Hepatocyte (in vitro differentiated cells): ENCODE measurements at places on chromosomes 2 and 18. TPM values are rescaled to one million over a fixed set of nuclear protein-coding genes. Genes with fewer than 3 reads are reported as not detected.
A peak's percentile ranks its signal among the peaks of the same experiment; 100 is the strongest.

DNA sequence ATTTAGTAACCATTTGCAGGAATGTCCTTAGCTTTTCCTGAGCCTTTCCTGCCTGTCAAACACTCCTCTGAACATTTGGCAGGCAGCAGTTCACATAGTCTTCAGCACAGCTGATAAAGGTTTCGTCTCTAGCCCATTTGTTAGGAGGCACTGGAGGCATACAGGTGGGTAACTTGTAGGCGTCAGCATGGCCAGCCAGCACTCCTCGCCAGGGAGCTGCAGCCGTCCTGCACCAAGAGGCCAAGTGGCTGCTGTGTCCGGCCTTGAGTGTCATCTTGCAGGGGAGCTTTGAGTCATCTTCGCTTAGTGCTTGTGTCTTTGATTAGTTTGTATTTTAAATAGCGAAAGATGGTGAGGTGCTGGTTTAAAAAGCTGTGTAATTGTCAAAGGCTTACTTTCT lies 120.3 kb upstream of the NFATC1 start:
- no peak overlapping the region for H3K4me3 ChIP-seq
- no peaks in the 10 kb centered on the region for H3K36me3 ChIP-seq
- H3K4me1 ChIP-seq, result no peaks in the 10 kb centered on the region

GRCh38 chr2:213246497-213247281 lies 37.6 kb upstream of the SPAG16 start:
- no peak overlapping the region for H3K27ac ChIP-seq
- H3K4me1 ChIP-seq, result peaks cover under 1% of the 10 kb centered on the region
- H3K4me3 ChIP-seq, result no peak overlapping the region

DNA sequence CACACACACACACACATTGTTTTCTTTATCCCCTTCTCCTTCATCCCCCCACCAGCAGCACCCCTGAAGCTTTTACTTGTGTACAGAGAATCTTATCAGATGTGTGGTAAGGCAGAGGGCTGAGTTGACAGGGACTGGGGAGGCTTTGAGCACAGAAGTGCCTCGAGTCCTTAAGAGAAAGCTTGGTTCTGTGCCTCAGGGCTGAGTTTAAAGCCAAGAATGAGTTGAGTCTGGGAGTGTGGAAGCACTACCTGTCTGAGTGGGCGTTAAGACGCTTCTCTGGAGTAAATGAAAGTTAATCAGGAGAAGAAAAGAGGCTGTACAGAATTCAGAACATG lies 2.7 kb downstream of the ID2 start:
- no peak for DNase-seq
- H3K36me3 ChIP-seq, result no peaks in the 10 kb centered on the region
- H3K27me3 ChIP-seq, result no peaks in the 10 kb centered on the region
- H3K4me3 ChIP-seq, result peak overlapping the region; percentile 68
- peaks cover 6% of the 10 kb centered on the region for H3K4me1 ChIP-seq
- H3K27ac ChIP-seq, result peak overlapping the region; percentile 97

DNA sequence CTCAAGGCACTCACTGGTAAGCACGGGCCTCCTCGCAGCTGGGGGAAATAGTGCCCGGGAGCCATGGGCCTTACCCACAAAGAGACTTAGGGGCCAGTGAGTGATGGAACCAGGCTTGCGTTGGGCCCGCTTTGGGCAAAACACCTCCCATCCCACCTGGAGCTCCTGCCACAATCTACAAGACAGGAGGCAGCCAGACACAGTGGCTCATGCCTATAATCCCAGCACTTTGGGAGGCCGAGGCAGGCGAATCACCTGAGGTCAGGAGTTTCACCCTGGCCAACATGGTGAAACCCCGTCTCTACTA lies 88.2 kb downstream of the TFCP2L1 start:
- H3K4me1 ChIP-seq, result no peaks in the 10 kb centered on the region
- H3K27me3 ChIP-seq, result no peaks in the 10 kb centered on the region
- H3K27ac ChIP-seq, result peak overlapping the region; percentile 17
- no peak overlapping the region for H3K4me3 ChIP-seq
- DNase-seq, result no peak

RNF152 gene
- 18.3 and 21.1 TPM in 2 replicates for total RNA-seq

C2orf80 gene
- total RNA-seq, result not detected in 2 replicates
